Eye (tissue), 1 donor: ENCODE measurements at places on chromosomes 12 and 14.

GRCh38 chr12:50901685-50902113 lies 50.6 kb upstream of the HIGD1C start:
- DNase-seq = no peak

DNA sequence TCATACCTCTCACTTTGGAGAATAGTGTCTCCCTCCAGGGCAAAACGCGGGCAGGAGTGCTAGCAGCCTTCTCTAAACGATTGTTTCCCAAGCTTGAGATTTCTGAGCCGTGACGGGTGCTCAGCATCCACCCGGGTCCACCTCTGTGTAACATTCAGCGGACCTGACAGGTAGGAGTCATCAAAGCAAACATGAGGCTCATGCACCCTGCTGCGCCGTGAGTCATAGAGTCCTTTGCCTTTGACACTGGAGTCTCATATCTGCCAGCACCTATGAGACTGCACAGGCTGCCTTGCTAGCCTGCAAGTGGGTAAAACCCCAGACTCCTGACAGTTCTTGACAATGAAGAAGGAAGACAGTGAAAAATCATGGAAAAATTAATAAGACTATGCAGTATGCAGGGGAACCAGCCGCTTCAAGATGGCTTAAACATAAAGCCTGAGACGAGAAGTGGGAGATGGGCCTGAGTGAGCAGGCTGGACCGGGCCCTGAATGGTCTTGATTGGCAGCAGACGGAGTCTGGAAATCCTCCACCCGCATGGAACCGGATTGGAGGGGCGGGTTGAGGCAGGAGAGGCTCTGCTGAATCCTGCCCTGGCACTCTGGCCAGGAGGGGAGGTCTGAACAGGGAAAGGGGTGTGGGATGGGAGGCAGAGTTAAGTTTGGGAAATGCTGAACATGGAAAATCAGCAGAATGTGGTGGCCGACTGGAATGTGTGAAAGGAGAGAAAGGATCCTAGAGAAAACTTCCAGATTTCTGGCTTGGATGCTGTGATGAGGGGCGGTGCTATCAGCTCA lies 54.2 kb downstream of the LGMN start:
- no peak for DNase-seq

DNA sequence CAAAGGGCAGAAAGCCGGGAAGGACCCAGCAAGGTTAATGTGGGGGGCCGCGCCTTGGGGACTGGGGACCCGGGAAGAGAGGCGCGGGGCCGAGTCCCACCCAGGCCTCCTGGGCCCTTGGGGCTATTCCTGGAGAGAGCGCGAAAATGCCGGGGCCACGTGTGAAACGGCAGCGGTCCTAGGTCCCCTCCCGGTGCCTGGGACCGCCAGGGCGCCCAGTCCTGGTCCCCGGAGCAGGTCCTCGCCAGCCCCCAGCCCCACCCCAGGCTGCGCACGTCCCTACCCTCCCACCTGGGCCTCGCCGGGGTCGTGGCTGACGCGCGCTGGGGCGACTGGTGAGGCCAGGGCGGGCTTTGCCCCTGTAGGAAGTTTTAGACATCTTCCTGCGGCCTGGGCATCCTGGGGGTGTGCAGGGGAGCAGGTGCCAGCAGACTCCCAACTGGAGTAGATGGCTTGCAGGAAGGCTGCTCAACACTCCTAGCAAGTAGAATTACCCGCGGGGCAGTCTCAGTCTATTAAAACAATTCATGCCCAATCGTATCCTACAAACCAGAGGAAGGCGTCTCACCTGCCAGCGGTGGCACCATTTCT lies 708 bp downstream of the FAR2 start:
- DNase-seq = no peak

- DNase-seq = no peak
These were observed 52.3 kb downstream of the E2F7 start for GRCh38 chr12:77013091-77013490.

DNA sequence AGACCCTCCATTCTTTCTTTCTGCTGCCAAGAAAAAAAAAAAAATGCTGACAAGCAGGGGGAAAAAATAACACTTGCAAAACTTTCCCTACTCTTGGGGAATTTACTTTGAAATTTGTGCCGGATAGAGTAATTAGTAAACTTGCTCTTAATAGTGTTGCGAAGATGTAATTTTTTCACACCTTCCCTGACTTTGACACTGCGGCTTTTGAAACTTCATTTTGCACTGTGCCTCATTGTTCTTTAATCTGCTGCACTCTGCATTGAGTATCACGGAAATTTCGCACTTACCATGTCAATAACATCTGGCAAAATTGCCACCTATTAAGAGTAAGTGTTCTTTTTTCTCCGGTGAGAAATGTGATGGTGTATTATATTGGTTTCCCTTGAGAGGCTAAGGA lies 596.1 kb downstream of the VRK1 start:
- DNase-seq = no peak

GRCh38 chr12:118618695-118619094 lies 242.3 kb downstream of the SUDS3 start:
- no peak for DNase-seq

DNA sequence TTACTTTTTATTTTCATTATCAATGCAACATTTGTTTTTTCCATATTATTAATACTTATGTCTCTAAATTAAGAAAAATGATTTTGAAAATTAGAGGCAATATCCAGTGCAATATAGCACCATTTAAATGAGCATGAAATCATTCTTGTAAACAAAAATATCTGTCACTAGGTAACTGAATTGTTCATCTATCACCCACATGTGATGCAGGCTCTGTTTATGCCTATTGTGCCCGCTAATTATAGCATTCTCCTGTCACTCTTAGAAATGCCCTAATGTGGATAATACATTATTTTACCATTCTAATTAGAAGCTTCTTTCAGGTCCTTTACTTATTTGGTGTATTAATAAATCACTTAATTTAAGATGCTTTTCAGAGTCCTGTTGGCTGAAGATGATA lies 1332.4 kb downstream of the AACS start:
- no peak for DNase-seq

GRCh38 chr14:59123975-59124374 lies 64.5 kb upstream of the DAAM1 start:
- no peak for DNase-seq

DNA sequence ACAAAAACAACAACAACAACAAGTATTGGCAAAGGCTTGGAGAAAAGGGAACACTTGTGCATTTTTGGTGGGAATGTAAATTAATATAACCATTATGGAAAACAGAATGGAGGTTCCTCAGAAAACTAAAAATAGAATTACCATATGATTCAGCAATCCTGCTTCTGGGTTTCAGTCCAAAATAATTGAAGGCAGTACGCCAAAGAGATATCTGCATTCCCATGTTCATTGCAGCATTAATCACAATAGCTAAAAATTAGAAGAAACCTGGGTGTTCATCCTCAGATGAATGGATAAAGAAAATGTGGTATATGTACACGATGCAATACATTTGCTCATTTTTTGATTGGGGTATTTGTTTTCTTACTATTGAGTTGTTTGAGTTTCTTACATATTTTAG lies 813.0 kb downstream of the NRXN3 start:
- DNase-seq = no peak

GRCh38 chr14:96830946-96831345 lies 33.8 kb downstream of the VRK1 start:
- DNase-seq = no peak

DNA sequence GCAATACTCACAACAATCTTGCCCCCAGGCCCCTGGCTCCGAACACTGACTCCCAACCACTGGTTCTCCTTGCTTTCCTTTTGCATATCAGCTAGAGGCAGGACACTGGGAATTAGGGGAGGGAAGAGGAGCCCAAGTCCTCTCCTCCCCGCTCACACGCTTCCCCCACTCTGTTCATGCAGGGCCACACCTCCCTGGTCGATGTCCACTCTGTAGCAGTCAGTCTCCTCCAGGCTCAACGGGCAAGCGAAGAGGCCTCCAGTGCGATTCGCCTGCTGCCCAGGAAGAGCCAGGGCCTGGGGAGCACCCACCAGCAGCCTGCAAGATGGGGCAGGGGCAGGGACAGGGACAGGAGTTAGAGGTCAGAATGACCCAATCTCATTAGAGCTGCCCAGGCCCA lies 4.8 kb downstream of the ITGA7 start:
- no peak for DNase-seq

- peak; percentile 65 for DNase-seq
These were observed 178.5 kb upstream of the OR4E1 start for GRCh38 chr14:21852061-21852664.

DNA sequence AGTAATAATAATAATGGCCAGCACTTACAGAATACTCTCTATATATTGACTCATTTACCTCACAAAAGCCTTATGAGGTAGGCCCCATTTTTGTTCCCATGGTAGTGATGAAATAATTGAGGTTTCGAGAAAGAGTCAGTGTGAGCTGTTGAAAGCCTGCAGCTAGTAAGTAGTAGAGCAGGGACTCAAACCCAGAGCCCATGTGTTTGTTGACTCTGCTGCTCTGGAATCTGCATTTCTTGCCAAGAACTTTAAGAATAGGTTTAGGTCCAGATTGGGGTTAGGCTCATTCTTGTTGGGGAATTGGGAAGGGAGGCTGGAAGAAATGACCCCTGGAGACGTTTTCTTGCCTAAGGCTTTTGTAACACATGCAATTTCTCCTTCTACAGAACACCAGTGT lies 27.9 kb downstream of the DYRK4 start:
- DNase-seq = no peak

GRCh38 chr14:78968265-78968664 lies 798.1 kb downstream of the NRXN3 start:
- peak; percentile 46 for DNase-seq

- no peak for DNase-seq
These were observed 122.5 kb downstream of the ETV6 start for GRCh38 chr12:11771895-11772502.

- no peak for DNase-seq
These were observed 197.4 kb upstream of the DIO3 start for GRCh38 chr14:101363880-101364391.

DNA sequence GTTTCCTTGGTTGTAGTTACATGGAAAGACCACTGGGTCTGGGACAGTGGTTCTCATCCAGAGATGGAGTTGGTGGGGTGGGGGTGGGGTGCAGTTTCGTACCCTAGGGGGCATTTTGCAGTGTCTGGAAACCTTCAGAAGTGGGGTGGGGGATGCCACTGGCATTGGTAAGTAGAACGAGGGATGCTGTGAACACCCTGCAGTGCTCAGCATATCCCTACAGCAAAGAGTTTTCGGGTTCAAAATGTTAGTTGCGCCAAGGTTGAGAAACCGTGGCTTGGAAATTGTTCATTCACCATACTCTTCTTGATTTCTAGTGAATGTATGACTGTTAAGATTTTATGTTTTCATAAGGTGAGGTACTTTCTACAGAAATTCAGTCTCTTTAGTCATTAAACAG lies 28.7 kb downstream of the TRAF3 start:
- no peak for DNase-seq

- no peak for DNase-seq
These were observed 34.7 kb downstream of the RTL1 start for GRCh38 chr14:100868621-100869370.

DNA sequence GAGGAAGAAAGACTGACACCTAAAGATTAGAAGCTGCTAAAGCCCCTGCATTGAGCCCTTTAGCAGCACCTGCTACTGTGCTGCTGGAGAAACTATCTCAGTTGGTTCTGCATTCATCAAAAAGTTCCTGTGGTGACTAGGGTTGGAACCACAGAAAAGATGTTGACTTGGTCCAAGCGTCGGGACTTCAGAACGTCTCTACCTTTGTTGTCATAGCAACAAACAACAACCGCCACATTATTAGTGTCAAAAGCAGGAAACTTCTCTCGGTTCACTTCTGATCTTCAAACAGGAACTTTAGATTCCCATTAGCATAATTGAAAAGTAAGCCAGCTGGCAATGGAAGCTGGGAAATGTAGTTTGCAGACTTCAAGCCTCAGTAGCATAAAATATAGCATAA lies 368.0 kb downstream of the SEC23A start:
- DNase-seq = no peak

- peak; percentile 90 for DNase-seq
These were observed 12.2 kb downstream of the MMP14 start for GRCh38 chr14:22848351-22849164.

- DNase-seq = no peak
These were observed 9.0 kb upstream of the KRT4 start for GRCh38 chr12:52822771-52823510.

DNA sequence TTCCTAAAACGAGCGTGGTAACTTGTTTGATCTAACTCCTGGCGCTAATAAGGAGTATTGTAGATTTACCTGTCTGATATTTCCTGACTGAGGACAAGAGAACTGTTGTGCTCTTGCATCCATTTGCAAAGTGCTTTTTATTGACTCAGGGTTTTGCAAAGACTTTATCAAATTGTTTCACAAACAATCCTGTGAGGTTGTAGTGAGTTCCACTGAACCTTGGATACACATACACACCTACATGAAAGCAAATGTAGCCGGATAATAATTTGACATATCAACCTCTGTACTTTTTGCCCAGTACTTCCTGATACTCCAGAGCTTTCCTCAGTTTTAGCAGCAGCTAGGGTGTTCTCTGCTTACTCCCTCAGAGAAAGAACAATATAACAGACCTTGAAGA lies 6.7 kb upstream of the PTGER2 start:
- DNase-seq = no peak

DNA sequence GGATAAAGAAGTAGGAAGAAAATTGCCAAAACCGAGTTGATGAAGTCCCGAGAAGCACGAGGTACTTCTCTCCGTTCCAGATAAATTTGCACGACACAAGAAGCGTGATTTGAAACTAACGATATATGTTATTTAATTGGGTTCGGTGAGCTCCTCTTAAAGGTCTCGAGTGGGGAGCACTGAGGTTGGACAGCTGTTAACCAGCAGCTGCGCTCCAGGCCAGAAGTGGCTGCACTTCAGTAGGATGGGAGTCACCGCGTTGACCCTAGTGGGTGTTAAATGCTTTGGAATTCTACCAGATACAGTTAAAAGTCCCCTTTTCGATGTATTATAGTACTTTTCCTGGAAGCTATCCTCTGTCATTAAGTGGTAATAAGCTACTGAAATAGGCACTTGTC lies 953 bp upstream of the DCAF5 start:
- DNase-seq = no peak

- DNase-seq = no peak
These were observed 92.7 kb downstream of the CACNA1C start for GRCh38 chr12:2145433-2145998.

DNA sequence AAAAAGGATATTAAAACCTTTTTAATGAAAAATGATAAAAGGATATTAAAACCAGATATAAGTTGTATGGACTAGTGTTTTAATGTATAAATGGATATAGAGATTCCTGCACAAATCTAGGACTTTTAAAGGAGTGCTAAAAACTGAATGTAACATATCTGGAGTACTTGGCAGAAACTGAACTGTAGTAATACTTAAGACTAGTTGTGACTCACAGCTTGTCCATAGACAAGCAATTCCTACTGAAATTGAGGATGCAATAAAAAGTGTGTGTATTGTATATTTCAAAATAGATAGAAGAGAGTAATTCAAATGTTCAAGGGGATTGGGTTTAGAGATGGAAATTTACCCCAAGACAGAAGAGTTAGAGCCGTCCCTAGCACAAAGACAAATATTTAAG lies 59.6 kb downstream of the FBXO33 start:
- no peak for DNase-seq

DNA sequence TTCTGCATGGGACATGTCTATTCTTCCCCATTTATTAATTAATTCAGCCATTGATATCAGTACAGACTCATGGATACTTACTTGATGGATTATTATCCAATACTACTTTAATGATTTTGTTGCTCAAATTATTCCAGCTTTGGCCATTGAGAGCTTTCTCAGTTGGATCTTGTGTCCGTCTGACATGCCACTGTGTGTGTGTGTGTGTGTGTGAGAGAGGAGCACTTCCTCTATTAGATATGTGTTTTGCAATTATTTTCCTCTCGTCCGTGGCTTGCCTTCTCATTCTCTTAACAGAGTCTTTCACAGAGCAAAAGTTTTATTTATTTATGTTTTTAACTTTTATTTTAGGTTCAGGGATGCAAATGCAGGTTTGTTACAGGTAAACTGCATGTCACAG lies 194.2 kb downstream of the ADGRD1 start:
- DNase-seq = no peak
